NCI-H510A (cell line): ENCODE measurements at places on chromosomes 7 and 10.

GRCh38 chr7:80907141-80907601 is 11.7 kb downstream of the SEMA3C start:
- no peak for DNase-seq

- no peak for DNase-seq
Observed at GRCh38 chr7:104367926-104368325, 39.5 kb downstream of the LHFPL3 start.

DNA sequence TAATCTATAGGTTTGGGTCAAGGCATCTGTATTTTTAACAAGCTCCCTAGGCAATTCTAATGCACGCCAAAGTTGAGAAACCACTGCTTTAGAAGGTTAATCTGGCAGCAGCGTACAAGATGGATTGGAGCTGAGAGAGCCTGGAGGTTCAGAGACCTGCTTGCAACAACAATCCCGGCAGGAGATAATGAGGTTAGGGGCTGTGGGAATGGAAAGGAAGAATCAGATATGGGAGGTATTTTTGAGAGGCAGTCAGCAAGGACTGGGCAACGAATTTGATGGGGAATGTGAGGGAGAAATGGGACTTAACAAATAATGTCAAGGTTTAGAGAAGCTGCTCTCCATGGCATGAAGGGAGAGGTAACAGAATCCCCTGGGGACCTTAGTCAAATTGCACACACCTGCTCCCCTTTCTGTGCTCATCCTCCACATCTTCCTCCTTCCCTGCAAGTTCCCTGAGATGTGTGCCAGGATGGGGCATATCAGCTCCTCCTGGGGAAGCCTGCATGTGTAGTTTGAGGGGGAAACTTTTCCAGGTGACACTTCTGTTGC is 731.0 kb upstream of the GALNT17 start:
- DNase-seq: no peak

- no peak for DNase-seq
Observed at GRCh38 chr7:47128700-47129099, 453.2 kb downstream of the TNS3 start.

DNA sequence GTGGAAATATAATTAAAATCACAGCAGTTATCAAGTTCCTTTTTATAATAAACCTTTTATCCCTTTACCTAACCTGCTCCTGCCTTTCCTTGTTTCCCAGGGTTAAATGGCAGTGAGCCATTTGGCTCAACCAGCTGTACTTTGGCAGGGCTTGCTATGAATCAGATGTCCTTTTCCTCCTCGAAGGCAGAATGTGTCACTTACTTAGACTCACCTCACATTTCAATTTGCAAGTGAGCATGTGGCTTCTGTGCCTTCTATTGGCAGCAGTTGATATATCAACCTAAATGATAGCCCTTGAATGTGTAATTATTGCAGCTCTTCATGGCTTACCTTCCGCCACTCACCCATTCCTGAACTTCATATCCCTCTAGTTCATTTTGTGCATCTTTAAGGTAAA is 301.7 kb downstream of the CSTF2T start:
- no peak for DNase-seq

DNA sequence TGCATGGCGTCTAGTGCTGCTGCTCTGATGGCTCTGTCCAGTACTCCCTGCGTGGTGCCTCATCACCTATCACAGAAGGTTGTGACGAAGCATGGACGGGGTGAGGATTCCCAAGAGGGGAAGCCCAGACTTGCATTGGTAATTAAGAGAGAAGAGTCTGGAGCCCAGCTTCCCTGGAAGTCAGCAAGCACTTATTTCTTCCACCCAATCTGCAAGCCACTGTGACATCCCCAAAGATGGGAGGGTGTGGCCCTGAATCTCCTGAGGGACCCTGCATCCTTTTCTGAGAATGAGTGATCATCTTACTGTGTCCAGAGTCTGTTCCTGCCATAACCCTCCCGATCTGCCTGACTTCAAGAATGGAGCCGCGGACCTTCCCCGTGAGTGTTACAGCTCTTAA is 166.7 kb downstream of the PTPN20 start:
- DNase-seq: no peak

GRCh38 chr10:33676606-33677339 is 342.3 kb upstream of the NRP1 start:
- no peak for DNase-seq

GRCh38 chr10:97868134-97868685 is 18.6 kb downstream of the GOLGA7B start:
- DNase-seq: no peak

DNA sequence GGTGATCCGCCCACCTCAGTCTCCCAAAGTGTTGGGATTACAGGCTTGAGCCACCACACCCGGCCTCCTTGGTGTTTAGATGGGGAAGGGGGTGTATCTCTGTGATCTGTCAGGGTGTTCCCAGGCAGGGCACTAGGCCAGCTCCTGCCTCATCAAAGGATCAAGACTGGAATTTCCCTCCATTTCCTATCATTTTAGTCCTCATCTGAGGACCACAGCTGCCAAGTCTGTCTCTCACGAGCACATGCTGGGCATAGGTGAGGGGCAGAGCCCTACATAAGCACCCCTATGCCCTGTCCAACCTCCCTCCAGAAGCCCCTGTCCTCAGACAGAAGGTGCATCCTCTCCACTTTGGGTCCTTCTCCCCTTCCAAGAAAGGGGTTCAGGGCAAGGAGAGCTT is 19.5 kb downstream of the TRIM56 start:
- no peak for DNase-seq

GRCh38 chr7:2526659-2527504 is 7.3 kb downstream of the LFNG start:
- no peak for DNase-seq

GRCh38 chr7:147607157-147607800 is 983.3 kb upstream of the C7orf33 start:
- no peak for DNase-seq

DNA sequence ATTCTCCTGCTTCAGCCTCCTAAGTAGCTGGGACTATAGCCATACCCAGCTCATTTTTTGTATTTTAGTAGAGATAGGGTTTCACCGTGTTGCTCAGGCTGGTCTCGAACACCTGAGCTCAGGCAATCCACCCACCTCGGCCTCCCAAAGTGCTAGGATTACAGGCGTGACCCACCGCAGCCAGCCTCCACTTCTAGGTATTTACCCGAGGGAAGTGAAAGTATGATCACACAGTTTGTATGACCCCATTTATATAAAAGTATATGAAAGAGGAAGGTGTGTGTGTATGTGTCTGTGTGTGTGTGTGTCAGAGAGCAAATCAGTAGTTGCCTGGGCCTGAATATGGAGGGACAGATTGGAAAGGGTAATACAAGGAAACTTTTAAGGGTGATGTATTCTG is 2.0 kb upstream of the PURB start:
- DNase-seq: no peak

DNA sequence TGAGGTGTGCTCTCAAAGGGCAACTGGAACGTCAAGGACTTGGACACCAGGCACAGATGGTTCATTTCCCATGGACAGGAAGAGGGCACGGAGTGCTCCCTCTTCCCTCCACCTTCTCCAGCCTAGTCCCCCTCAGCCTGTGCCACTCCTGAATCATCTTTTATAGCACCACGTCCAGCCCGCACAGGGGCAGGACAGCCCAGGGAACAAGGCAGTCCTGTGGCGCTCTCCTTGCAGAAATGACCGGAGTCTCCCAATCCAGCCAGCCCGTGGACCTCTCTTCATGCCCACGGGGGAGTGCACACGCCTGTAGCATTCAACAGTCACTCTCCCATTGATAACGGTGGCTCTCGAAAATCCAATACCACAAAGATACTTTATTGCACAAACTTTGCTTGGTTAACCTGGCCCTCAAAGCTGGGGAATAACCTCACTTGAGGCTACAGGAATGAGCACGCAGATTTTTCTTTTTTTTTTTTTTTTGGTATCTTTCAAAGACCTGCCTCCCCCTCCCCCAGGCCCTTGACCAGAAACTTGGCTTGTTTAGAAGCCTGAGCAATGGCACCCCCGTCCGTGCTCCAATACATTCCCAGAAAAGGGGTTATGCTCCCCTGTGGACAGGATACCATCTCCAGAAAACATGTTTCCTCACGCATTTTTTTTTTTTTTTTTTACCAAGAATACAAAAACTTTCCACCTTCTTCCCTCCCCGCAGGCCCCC is 733 bp downstream of the PRKCQ start:
- no peak for DNase-seq

DNA sequence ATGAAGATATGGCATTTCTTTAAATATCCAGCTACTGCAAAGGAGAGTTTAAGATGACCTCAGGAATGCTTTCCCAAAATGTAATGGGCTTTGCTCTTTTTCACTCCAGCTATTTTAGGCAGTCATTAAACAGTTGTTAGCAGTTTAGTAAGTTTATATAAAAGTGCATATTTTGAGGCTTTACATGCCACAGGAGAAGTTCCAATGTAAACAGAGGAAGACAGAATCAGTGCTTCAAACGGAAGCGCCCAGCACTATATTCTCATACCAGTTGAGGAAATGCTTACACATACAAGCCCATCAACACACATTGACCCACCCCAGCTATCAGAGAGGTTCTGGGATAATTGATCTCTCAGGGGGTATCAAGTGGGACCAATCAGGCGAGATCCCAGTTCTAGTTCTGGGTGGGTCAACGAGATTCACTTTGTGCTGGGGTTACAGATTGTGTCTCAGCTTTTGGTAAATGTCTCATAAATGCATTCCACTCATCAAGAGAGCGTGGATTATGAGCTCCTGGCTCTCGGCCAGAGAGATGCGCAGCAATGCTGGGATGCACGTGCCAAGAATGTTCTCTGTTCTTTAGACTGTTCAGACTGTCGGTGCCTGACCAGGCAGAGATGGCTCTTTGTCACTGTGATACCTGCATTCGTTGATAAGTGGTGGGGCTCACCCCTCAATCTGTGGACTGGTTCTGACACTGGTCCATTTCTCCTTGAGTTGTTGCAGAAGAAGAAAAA is 55.0 kb downstream of the CACNB2 start:
- DNase-seq: no peak

DNA sequence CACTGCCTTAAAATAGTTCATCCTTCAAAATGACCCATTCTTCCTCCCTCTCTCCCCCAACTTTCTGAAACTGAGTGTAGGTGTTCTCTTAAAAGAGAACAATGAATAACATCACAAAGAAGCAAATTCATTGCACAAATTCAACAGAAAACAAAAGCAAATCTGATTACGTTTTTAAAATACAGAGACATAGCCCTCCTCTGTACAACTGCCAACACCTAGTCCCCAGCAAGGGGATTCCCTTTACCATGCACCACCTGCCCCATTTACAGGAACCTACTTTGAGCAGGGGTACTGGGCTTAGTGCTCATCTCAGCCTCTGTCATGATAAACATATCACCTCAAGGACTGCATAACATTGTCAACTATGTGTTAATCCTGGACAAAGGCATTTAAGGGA is 302.8 kb upstream of the AOAH start:
- no peak for DNase-seq

DNA sequence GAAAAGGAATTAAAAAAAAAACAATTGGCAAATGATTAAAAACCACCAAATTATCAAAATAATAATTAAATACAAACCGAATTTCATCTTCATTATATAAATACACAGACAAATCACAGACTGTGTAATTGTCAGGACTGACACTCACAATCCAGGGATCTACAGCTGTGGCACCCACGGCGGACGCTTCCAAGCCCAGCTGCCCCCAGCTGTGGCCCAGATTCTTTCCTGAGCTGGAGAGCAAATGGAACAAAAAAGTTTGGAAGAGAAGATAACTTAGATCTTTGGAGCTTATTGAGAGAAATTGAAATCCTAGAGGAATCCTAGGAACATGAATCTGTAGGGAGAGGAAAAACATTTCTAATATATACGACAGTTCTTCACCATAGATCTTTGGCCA is 316.1 kb downstream of the OTUD1 start:
- DNase-seq: no peak

- no peak for DNase-seq
Observed at GRCh38 chr7:92403760-92404074, 43.6 kb upstream of the GATAD1 start.

DNA sequence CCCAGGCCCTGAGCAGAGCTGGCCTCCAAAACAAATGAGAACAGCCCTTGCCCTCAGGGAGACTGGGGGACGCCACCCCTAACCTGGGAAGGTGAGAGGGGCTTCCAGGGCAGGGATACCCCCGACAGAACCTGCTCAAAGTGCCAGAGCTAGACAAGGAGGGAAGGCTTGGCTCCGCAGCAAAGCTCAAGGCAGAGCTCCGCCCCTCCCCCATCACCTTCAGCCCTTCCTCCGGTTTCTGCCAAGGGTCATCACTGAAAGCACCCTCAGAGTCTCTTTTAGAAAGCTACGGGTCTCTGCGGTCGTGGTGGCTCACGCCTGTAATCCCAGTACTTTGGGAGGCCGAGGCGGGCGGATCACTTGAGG is 73.4 kb upstream of the CUX1 start:
- DNase-seq: no peak

- DNase-seq: peak; percentile 91
Observed at GRCh38 chr10:93461807-93462178, 20.3 kb downstream of the MYOF start.

DNA sequence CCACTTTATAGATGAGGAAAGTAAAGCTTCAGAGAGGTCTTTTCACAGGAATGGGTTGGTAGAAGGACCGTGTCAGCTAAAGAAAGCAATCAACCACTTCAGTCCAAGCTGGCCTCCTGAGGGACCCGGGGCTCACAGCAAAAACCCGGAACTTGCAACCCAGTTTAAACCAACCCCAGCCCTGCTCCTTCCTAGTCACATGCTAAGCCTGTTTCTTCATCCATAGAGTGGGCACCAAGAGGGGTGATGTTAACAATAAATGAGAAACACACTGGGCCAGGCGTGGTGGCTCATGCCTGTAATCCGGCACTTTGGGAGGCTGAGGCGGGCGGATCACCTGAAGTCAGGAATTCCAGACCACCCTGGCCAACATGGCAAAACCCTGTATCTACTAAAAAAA is 12.1 kb upstream of the NPFFR1 start:
- no peak for DNase-seq

GRCh38 chr10:79347894-79348639 is 798 bp downstream of the PPIF start:
- DNase-seq: no peak

DNA sequence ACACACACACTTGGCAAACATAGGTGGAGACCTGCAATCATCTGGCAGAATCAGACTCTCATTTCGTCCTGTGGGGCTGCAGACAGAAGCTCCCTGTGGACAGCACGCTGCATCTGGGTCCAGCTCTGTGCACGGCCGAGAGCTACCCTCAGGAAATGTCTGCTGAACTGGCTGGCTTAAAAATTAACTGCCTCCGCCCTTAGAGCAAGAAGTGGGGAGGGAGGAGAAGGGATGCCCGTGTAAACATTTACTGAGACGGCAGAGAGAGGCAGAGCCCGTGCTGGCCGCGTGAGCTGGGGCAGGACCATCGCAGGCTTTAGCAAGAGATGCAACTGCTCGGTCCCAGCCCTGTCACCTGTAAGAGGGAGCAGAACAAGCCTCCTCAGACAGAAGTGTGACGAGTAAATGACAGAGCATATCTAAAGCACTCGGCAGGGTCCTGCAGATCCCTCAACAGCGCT is 81.8 kb downstream of the TNS3 start:
- DNase-seq: no peak

DNA sequence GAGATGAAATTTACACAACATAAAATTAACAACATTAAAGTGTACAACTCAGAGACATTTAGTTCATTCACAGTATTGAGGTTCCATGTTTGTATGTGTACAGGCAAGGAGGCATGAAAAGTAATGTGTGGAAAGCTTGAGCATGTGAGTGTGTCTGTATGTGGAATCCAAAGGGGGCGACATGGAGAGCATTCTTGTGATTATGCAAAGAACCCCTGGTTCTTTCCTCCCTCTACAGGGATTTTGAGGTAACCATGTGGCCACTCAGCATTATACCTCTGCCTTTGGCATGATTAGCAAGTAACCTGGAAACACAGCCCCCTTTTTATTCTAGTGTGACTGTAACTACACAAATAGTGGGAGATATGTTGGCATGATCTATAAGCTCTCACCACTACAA is 21.0 kb downstream of the OR2F1 start:
- no peak for DNase-seq
